Adipocyte (in vitro differentiated cells): ENCODE measurements at places on chromosomes 2 and 18.

- peak; percentile 84 for DNase-seq
These were observed 161.1 kb downstream of the ARL4C start for GRCh38 chr2:234335661-234336228.

- DNase-seq, result no peak
These were observed 1056.6 kb upstream of the NXPH2 start for GRCh38 chr2:139836769-139837168.

GRCh38 chr2:113324684-113325160 lies 46.0 kb upstream of the PAX8 start:
- peak; percentile 87 for DNase-seq

GRCh38 chr2:174166261-174166660 lies 82.1 kb downstream of the OLA1 start:
- no peak for DNase-seq

DNA sequence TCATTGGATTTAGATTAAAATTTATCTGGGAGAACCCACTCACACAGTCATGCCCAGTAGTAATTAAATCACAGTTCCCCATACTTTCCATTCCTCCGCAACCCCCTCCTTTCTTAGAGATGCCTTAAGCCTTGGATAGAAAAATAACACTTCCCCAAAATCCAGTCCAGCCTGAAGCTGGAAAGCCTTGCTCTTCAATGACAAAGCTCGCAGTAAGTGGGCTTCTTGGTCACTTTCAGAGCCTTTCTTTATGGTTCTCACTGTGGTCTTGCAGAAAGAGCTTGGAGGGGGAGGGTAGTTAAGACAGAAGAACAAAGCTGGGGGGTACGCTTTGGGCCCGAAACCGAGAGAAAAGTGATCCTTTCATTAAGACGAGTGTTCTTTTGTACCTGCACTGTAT lies 802.1 kb upstream of the POU3F3 start:
- DNase-seq, result no peak

- peak; percentile 83 for DNase-seq
These were observed 102.4 kb downstream of the ASB1 start for GRCh38 chr2:238528953-238529781.

- no peak for DNase-seq
These were observed 20.1 kb downstream of the INPP5D start for GRCh38 chr2:233079953-233080835.

GRCh38 chr2:27008678-27009077 lies 24.1 kb upstream of the TMEM214 start:
- no peak for DNase-seq

DNA sequence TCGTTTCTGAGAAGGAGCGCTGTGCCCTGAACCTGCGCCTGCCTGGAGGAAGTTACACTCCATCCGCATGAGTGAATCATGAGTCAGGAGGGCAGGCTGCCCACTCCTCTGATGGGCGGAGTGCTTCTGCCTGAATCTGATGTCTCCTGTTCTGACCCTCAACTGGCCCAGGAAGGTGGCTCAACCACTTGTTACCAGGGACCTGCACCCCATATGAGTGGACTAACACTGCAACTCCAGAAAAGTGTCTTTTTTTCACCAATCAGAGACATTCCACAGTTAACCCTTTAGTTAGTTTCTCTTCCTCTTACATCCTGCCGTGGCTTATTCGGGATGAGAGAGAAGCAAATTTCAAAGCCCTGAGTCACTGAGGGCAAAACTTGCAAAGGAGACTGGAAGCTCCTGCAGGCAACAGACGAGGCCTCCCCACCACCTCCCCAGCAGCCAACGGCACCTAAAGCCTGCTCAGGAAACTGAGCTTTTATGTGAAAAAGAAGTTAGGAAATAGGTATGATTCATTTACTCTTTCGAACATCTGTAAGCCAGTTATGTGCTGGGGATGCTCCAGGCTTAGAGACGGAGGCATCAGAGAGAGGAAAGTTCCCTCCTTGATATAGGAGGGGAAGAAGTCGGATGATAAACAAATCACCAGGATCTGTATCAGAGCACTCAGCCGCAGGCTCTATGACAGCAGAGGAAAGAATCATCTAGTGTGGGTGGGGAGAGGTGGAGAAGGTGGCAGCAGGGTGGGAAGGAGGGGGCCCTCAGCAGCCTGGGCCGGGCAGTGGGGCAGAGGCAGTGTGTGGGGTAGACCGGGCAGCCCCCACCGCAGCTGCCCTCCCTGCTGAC lies 30.9 kb downstream of the MBP start:
- DNase-seq, result peak; percentile 89

DNA sequence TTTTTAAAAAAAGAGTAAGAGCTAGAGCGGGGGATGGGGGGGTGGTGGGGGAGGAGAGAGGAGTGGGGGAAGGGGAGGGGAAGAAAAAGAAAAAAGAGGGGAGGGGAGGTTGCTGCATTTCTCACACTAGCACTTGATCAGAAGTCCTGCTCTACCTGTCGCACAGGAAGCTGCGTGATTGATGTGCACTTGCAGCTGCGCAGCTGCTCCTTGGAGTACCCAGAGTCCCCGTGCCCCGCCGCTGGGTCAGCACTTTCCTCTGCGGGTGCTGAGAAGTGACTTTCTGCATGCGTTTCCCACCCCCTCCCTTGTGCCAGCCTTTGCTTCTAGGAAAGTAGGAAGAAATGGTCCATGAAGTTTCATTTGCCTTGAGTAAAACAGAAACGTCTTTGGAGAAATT lies 297.3 kb downstream of the ETAA1 start:
- DNase-seq, result no peak

GRCh38 chr18:12556946-12557806 lies 100.7 kb downstream of the SPIRE1 start:
- DNase-seq, result no peak

DNA sequence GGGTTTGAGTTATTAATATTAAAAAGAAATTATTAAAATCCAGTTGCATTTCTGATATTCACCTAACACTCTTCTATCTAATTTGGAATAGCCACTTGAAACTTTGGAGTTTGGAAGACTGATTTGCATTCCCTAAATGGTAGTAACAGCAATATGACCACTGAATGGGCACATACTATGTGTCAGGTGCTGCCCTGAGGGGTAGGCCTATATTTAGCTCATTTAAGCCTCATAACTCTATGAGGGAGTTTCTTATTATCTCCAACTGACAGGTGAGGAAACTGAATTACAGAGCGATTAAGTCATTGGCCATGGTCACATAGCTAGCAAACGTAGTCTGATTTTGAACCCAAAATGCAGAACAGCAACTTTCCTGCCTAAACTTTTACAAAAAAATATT lies 77.3 kb downstream of the VWA3B start:
- no peak for DNase-seq
